ENCODE measurements at places on chromosomes 13 and 19. TPM values are rescaled to one million over a fixed set of nuclear protein-coding genes. Genes with fewer than 3 reads are reported as not detected.

- DNase-seq, result no peak
These were observed 46.0 kb upstream of the PCDH8 start for GRCh38 chr13:52894413-52894812.

C3 gene
- 1.5 TPM for total RNA-seq

DNA sequence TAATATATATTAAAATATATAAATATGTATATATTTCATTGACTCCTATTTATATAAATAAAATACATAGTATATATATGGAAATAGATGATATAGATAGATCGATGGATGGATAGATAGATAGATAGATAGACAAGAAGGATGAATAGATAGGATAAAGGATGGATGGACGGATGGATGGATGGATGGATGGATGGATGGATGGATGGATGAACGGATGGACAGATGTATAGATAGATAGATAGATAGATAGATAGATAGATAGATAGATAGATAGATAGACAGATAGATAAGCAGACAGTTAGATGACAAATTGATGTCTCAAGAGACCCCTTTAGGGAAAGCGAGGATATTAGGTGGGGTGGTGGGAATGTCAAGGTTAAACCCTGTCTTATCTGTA, 15.1 kb downstream of the CYP4F11 start:
- DNase-seq, result no peak

- DNase-seq, result no peak
These were observed 12.0 kb downstream of the TFDP1 start for GRCh38 chr13:113596321-113597200.

DNA sequence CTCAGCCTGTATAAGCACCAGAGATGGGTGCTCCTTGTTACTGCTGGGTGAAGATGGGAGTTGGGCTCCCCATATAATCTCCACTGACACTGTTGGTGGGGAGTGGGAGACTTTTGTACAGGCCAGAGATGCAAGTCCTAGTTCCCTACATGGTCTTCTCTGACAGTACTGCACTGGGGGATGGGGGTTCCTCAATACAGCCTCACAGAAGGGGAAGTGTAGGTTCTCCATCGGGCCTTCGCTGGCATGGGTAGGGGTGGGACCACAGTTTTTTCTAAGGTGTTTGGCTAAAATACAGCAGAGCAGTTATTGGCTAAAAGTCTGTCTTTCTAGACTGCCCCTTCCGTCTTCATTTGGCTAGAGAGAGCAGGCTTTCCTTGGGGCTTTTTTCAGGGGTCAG, 167.2 kb upstream of the SERP2 start:
- DNase-seq, result no peak

- no peak for DNase-seq
These were observed 290.1 kb upstream of the TSHZ3 start for GRCh38 chr19:31639306-31639705.

SACS gene
- 41.9 TPM for total RNA-seq

- no peak for DNase-seq
These were observed 5.8 kb upstream of the JUNB start for GRCh38 chr19:12785431-12786031.

C19orf67 gene
- not detected for total RNA-seq

All from HFFc6 (cell line).